Urinary bladder (tissue), 4 donors: ENCODE measurements at places on chromosomes 2 and 18. TPM values are rescaled to one million over a fixed set of nuclear protein-coding genes. Genes with fewer than 3 reads are reported as not detected.

Gene ADCYAP1
- total RNA-seq = 6.3 TPM

Gene AOX1
- 6.0 TPM for total RNA-seq

Gene CCDC74A
- total RNA-seq = 6.2 TPM

Gene OR6B2
- total RNA-seq = not detected

Gene MAP2
- total RNA-seq = 13.5 TPM
